CD4-positive, alpha-beta T cell treated with Interleukin-10 for 1 hour (primary cell): ENCODE measurements at places on chromosomes 16 and 17.

- no peak for DNase-seq
These were observed 93.6 kb upstream of the CIBAR2 start for GRCh38 chr16:85205747-85206471.

- DNase-seq: peak; percentile 58
These were observed 7.5 kb upstream of the C16orf95 start for GRCh38 chr16:87324411-87325275.

- peak; percentile 83 for DNase-seq
These were observed 12.6 kb upstream of the ATP6V0C start for GRCh38 chr16:2500918-2501750.

GRCh38 chr16:49618955-49619354, 237.0 kb downstream of the ZNF423 start:
- no peak for DNase-seq

GRCh38 chr16:89402962-89403361, 87.4 kb downstream of the ANKRD11 start:
- peak; percentile 24 for DNase-seq

GRCh38 chr17:19313746-19314651, 48.5 kb downstream of the B9D1 start:
- DNase-seq: no peak

- no peak for DNase-seq
These were observed 149.6 kb downstream of the KATNIP start for GRCh38 chr16:27699540-27699939.

GRCh38 chr16:21156767-21157467, 1.6 kb upstream of the LDAF1 start:
- peak; percentile 25 for DNase-seq

GRCh38 chr16:22787466-22788192, 26.3 kb upstream of the HS3ST2 start:
- DNase-seq: no peak

DNA sequence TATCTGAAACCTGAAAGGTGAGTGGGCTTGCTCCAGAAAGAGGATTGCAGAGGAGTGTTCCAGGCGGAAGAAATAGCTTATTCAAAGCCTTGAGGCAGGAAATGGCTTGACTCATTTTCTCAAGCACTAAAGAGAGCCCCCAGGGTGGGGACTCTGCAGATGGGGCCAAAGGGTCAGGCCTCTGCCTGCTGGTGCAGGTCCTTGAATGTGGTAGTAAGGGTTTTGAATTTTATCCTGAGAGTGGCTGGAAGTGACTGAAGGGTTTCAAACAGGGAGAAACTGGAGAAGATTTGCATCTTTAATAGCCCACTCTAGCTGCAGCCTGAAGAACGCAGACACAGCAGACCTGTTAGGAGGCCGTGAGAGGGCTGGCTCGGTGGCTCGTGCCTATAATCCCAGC, 144.4 kb downstream of the CCT6B start:
- no peak for DNase-seq

- DNase-seq: no peak
These were observed 107.8 kb downstream of the YPEL2 start for GRCh38 chr17:59439262-59439661.

- peak; percentile 37 for DNase-seq
These were observed 53.1 kb upstream of the CHMP6 start for GRCh38 chr17:80938556-80938955.

DNA sequence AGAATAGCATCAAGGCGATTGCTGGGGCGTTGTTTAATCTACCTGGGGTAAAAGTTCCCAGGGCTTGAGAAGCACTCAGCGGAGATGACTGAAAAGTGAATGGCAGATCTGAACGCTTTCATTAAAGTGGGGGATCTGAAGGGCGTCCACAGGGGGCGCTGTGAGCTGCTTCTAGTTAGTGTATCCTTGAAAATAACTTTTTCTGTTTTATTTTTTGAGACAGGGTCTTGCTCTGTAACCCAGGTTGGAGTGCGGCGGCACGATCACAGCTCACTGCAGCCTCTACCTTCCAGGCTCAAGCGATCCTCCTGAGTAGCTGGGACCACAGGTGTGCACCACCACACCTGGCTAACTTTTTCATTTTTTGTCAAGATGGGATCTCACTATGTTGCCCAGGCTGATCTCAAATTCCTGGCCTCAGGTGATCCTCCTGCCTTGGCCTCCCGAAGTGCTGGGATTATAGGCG, 360.4 kb downstream of the SEC14L1 start:
- peak; percentile 41 for DNase-seq
